ENCODE measurements at places on chromosomes 13 and 19.
A peak's percentile ranks its signal among the peaks of the same experiment; 100 is the strongest.

DNA sequence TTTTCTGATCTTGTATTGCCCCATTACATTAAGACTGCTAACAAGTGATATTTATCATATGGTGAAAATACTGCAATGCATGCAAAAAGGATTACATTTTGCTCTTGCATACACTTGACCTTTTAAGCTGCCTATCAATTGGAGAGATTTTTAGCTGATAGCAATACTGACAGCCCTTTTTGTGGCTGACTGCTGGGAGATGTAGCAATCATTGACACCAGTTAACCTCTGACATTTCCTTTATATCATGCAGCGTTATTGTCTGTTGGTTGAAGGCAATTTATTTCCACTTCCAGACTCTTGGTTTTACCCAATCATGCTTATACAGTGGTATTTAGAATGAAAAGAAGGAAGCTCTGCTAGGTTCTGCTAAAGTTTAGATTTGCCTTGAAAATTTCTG is 364.0 kb downstream of the LMO7 start:
- no peak for DNase-seq

- DNase-seq: peak; percentile 100
Observed at GRCh38 chr19:19385131-19385895, 20.2 kb upstream of the GATAD2A start.

GRCh38 chr19:6616011-6616410 is 25.1 kb upstream of the CD70 start:
- no peak for DNase-seq

GRCh38 chr13:80055847-80056246 is 285.1 kb downstream of the SPRY2 start:
- no peak for DNase-seq

GRCh38 chr19:10920288-10920655 is 8.2 kb downstream of the YIPF2 start:
- DNase-seq: no peak

- no peak for DNase-seq
Observed at GRCh38 chr13:33817513-33817900, 442 bp upstream of the RFC3 start.

GRCh38 chr19:48551437-48552302 is at the start of gene SULT2B1:
Gene SULT2B1, plus strand, starts transcription at chr19:48552172. Its CDS starts 81 bp downstream, at chr19:48552253.
- DNase-seq: no peak

GRCh38 chr13:41613984-41614661 is 156.8 kb downstream of the RGCC start:
- no peak for DNase-seq

- no peak for DNase-seq
Observed at GRCh38 chr13:78602561-78603239, 652 bp downstream of the POU4F1 start.

GRCh38 chr19:42174958-42175734 is 42.3 kb downstream of the DEDD2 start:
- DNase-seq: no peak

- no peak for DNase-seq
Observed at GRCh38 chr13:94849254-94849653, 136.9 kb upstream of the SOX21 start.

GRCh38 chr13:51148952-51149573 is 38.0 kb upstream of the C13orf42 start:
- DNase-seq: no peak

DNA sequence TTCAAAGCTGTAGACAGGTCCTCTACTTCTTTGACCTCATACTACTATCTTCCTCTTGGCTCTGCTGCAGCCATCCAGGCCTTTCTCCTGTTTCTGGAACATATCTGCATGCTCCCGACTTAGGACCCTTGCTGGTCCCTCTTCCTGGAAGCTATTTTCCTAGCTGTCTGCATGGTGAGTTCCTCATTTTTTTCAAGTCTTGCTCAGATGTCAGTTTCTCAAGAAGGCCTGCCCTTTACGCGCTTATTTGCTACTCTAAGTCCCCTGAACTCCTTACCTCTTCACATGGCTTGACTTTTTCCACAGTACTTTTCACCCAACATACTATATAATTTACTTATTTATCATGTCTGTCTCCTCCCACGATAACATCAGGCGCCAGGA is 31.4 kb downstream of the DNAJC3 start:
- no peak for DNase-seq

- DNase-seq: no peak
Observed at GRCh38 chr13:40963927-40964326, 55.2 kb downstream of the ELF1 start.

- peak; percentile 74 for DNase-seq
Observed at GRCh38 chr13:79480954-79481684, at the start of gene NDFIP2. Gene NDFIP2, plus strand, starts transcription at chr13:79481155. Its CDS starts 49 bp downstream, at chr13:79481204.

- DNase-seq: peak; percentile 47
Observed at GRCh38 chr19:3556978-3557460, 367 bp downstream of the MFSD12 start.

GRCh38 chr19:2678044-2678671 is 24.3 kb downstream of the GNG7 start:
- DNase-seq: no peak

DNA sequence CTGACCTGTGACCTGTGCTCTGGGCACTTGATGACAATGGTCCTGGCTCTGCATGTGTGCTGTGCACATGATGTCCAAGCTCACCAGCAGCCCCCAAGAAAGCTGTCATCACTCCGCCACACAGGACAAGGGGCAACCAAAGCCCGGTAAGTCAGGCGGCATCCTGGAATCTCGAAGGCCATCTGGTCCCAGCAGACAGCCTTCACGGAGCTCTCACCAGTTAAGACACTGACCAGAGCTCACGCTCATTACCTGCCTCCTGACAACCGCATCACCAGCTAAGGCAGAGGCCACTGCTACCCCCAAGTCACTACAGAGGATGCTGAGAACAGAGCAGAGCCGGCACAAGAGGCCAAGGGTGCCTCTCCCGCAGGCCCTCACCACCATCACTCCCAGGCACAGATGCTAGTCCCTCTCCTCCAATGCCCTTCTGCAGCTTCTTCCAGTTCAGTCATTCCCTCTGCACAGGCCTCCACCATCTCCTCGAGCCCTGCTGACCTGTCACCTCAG is 10.6 kb downstream of the PPP6R1 start:
- DNase-seq: no peak

DNA sequence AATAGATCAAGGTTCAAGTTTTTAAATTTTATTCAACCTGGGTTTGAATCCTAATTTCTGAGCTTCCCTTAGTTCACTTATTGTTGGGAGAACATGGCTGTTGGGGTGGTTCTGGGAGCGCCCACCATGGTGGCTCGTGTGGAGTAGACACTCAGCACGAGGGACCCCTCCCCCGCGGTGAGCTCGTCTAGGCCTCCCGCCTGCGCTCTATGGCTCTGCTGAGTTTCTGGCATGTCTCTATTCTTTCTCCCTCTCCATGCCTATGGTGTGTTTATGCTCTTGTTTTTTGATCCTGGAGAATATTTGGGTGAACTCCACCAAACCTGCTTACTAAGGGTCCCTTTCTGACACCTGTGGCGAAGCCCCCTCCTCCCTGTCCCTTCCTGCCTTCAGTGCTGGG is 1.6 kb upstream of the EPN1 start:
- no peak for DNase-seq

DNA sequence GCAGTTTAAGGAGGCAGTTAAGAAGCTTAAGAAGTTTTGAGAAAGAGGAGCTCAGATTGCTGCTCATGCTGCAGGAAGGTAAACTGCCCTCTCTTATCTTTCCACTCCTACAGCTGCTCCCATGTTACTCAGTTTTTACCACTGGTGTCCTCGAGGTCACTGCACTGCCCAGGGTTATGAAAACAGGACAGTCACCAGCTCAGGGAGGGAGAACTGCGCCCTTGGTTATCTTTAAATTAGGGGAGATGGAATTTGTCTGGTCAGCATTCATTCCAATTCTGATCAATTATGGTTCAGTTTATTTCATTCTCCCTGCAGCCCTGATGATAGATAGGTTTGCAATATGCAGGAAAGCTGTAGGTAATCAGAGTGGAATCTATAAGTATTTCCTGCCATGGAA is 10.8 kb upstream of the SLC46A3 start:
- DNase-seq: no peak

DNA sequence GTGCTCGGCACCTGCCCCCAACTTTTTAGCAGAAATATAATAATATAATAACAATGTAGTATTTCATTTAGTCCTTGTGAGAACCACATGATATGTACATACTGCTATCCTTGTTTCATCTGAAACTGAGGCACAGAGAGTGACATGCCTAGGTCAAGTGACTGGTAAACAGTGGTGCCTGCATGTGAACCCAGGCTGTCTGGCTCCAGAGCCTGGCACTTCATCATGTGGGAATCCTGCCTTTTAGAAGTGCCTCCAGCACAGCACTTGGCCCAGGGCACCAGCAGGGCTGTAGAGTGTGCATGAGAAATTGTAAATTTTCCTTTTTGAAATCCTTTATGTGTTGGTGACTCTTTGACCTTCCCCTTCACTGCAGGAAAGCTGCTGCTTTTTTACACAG is 27.4 kb downstream of the PRAM1 start:
- DNase-seq: no peak

GRCh38 chr13:77528834-77529500 is 6.5 kb upstream of the SCEL start:
- DNase-seq: no peak

DNA sequence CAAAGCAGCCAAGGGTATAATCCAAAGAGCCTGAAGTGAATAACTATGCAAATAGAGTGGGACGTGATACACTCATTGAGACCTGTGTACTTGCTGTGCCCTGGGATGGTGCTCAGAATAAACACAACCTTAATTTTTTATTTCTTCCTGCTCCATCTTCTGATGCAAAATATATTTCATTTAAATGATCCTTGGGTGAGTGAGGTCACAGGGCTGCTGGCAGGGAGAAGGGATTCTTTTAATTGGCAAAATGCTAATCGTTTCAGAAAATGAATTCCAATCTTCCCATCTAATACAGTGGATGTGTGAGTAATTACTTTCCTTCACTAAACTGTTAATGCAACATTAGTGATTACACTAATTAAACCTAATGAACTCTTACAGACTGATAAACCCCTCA is 63.5 kb downstream of the SIAH3 start:
- no peak for DNase-seq

DNA sequence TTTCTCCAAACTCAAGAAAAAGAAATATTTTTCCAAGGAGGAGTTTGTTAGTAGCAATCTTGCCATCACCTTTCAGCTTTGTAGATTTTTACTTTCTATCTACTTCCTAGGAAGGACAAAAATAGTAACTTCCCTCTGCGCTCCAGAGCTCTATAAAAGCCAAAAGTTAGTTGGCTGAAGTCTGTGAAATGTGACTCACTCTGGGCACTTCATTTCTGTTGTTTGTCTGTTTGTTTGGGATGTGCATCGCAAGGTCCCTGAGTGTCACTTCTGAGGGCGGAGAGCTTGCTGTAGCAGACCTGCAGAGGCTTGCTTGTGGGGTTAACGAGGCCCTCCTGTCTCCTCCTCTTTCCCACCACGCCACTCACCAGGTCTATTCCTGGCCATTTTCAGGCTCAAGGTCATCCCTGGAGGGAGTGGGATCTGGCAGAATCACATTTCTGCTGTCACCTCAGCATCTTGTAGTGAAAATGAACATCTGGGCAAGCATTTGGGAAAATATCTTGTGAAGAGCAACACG is 307.6 kb downstream of the GPC6 start:
- DNase-seq: no peak

DNA sequence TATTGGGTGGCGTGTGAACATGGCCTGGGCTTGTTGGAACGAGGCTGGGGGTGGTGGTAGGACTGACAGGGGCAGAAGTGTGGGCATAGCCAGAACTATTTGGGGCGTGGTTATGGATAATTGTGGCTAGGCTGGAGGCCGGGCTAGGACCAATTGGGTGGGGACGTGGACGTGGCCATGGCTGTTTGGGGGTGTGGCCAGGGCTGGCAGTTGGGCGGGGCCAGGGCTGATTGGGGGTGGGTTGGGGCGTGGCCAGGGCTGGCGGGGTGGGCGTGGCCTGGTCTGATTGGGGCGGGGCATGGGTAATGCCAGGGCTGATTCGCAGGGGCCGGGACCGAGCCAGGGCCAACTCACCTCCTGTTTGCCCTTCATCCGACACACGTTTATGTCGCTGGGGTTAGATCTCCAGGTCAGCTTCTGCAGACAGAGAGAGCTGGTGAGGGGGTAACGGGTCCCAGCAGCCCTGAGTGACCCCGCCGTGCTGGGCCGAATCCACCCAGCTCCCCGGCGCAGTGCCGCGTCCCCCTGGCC is 2.8 kb downstream of the SEMA6B start:
- no peak for DNase-seq

GRCh38 chr19:7145494-7145893 is 76.0 kb downstream of the ZNF557 start:
- DNase-seq: no peak

- DNase-seq: peak; percentile 64
Observed at GRCh38 chr19:17327654-17328516, 6.8 kb downstream of the ANO8 start.

DNA sequence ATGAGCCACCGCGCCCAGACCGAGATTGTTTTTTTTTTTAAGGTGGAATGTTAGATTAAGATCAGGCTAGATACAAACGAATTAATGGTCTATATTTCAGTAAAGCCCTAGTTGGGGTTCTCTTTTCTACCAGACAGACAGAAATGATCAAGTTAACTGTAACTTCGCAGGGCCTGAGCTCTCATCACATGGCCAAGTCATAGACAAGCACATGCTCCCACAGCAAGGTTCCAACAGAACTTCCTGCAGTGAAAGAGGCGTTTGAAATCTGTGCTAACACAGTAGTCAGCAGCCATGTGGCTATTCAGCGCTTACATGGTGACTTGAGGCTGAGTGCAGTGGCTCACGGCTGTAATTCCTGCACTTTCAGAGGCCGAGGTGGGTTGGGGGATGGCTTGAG is 34.7 kb upstream of the SEMA6B start:
- no peak for DNase-seq

DNA sequence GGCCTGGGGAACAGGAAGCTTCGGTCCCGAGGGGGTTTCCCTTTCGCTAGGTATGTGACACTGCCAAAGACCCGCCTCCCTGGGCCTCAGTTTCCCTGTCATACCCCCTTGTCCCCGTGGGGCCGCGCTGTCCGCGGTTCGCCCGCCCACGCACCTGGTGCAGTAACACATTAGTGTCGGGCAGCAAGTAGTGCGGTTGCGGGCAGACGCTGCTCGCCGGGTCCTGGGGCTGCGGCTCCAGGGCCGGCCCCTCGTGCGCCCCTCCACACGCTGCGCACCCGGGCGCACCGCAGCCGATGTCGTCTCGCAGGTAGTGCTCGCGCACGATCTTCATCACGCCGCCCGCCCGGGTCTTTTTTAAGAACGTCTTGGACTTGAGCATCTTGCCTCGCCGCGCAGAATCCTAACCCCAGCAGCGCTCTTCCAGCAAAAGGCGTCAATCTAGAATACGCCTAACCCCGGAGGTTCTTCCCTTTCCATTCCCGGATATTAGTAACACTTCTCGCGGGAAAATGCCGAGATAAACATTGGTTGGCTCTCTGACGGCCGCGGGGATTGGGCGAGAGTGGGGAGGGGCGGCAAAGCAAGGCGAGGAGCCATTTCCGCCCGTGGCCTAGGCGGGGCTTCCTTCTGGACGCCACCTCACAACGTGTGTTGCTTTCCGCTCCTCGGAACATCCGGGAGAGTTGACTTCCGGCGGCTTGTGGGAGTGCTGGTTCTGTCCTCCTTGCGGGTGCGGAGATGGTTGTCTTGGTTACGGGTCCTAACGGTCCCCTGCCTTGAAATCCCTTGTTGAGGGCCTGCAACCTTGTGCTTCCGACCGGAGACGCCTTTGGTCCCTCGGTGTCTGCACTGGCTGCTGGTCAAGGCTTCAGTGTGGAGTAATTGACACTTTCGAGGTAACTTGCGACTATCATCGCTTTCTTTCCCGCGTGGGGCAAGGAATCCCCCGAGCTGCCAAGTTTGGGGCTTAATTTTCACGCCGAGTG is at the start of the genes DIS3 and PIBF1:
Gene DIS3 (minus strand): TSS at position 450 of the 989 bp plus-strand sequence. CDS start 68 bp downstream, at position 382.
Gene PIBF1 (plus strand): TSS at position 683 of the 989 bp plus-strand sequence. CDS start 1,337 bp downstream, outside the sequence.
- peak; percentile 94 for DNase-seq

- no peak for DNase-seq
Observed at GRCh38 chr19:9727644-9728043, 40.9 kb downstream of the ZNF846 start.

- DNase-seq: no peak
Observed at GRCh38 chr19:18500376-18500775, 21.5 kb downstream of the ELL start.

Measured in CD4-positive, alpha-beta T cell treated with Interleukin-6 at 100 ng/mL for 8 hours (primary cell).